ENCODE measurements at places on chromosomes 11 and 22.

DNA sequence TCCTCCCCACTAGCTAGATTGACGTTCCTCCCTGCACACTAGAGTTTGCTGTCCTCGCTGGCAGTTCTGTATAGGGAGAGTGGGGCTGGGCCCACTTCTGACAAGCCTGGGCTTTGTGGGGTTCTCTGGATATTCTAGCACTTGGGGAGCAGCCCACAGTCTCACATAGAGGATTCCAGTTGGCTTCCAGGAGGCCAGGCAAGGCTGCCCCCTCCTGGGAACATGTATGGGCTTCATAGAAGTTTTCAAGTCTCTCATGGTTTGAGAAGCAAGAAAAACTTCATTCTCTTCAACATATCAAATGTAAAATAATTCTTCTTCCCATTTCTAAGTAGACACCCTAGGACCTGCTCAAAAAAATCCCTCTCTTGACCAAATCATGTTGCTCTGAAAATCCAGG is 87.5 kb downstream of the NAV2 start:
- no peak for DNase-seq

DNA sequence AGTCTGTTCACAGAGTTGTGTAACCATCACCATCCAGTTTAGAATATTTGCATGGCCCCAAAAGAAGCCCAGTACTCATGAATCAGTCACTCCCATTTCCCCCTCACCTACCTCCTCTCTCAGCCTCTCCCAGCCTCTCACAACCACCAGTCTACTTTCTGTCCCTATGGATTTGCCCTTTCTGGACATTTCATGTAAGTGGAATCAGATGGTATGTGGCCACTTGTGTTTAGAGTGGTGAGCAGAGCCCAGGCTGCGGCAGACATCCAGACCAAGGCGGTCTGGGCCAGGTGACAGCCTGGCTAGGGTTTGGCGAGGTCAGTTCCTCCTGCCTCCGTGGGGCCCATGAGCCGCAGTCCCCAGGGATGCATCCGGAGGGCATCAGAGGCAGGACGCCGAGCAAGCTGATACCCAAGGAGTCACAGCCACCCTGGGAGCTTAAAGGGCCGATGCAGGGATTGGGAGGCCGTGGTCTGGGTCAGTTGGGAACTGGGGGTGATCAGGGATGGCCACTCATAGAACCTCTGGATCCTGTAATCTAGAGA is 53.3 kb upstream of the CLDN5 start:
- no peak for DNase-seq

DNA sequence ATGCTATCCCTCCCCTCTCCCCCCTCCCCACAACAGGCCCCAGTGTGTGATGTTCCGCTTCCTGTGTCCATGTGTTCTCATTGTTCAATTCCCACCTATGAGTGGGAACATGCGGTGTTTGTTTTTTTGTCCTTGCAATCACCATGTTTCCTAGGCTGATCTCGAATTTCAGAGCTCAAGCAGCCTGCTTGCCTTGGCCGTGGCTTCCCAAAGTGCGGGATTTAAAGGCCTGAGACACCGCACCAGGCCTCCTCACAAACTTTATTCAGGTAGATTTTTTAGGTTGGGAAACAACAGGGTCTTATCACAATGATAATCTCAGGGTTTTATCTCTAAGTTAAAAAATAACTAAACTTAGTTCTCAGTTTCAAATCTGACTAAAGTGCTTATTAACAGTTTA is 125.4 kb downstream of the LUZP2 start:
- no peak for DNase-seq

GRCh38 chr11:118641397-118642019 is 34.1 kb downstream of the PHLDB1 start:
- no peak for DNase-seq

GRCh38 chr11:63871962-63872799 is 33.3 kb downstream of the MARK2 start:
- peak; percentile 34 for DNase-seq

DNA sequence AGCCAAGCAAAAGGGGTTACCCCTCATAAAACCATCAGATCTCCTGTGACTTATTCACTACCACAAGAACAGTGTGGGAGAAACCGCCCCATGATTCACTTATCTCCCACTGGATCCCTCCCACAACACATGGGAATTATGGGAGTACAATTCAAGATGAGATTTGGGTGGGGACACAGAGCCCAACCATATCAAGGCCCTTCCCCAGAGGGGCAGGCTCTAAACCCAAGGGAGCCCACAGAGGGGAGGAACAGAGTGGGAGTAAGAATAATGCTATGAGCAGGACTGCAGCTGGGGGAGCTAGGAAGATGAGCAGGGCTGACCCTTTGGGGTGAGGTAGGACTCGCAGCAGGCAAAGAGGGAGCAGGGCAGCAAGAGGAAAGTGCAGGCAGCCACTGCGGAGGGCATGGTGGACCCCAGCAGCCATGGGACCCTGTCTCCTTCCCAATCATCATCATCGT is 59.3 kb downstream of the CD82 start:
- no peak for DNase-seq

- DNase-seq, result no peak
Measured at GRCh38 chr22:44316393-44317122, 3.8 kb upstream of the SHISAL1 start.

DNA sequence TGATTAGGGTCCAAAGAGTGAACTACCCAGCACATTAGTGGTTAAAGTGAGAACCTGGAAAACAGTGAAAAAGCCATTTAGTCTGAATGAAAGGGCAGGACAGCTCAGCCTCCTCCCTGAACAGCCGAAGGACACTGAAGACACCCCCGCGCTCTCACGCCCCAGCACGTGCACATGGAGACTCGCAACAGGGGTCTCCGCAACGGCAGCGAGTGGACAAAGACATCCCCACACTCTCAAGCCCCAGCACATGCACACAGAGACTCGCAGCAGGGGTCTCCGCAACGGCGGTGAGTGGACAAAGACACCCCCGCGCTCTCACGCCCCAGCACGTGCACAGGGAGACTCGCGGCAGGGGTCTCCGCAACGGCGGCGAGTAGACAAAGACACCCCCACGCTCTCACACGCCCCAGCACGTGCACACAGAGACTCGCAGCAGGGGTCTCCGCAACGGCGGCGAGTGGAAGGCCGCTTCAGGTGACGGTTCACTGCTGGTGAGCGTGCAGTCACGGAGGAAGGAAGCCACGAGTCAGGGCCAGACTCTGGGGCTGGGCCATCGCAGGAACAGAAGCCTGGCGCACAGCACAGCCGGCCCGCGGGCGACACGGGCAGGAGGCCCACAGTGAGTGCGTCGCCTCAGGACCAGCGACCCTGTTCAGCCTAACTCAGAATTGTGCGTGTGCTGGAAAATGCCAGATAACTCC is 43.6 kb downstream of the BRD1 start:
- DNase-seq, result no peak

DNA sequence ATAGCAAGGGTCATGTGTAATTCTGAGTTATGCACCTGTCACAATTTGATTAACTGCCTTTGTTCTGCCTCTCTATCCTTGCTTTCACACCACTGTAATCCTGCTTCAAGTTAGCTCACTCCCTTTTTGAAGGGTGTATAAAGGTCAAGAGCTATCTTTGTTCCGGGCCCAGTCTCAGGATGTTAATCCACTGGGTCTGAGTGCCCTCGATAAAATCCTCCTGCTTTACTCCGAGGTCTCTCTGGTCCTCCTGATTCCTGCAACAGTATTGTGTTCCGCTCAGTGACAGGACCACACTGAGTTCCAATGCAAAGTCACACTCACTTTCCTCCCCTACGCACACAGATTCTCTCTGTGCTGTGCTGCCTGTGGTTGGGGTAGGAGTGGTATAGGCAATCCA is 186.5 kb downstream of the DYNC2H1 start:
- no peak for DNase-seq

Data from stimulated activated CD8-positive, alpha-beta memory T cell treated with anti-CD3 and anti-CD28 coated beads, Interleukin-15, amount 100 ng/mL, for 48 hours (primary cell).